ENCODE measurements at places on chromosomes 5 and 9. TPM values are rescaled to one million over a fixed set of nuclear protein-coding genes. Genes with fewer than 3 reads are reported as not detected.

FBP1 gene
- 3.3 TPM for total RNA-seq

TNIP1 gene
- total RNA-seq, result 358 TPM

DEPDC1B gene
- 34.5 TPM for total RNA-seq

GRXCR2 gene
- total RNA-seq, result not detected

SPACA9 gene
- 5.2 TPM for total RNA-seq

GRK6 gene
- total RNA-seq, result 133 TPM

MED10 gene
- total RNA-seq, result 82.6 TPM

HSPB3 gene
- not detected for total RNA-seq

AK8 gene
- 0.63 TPM for total RNA-seq

ARHGEF39 gene
- 12.0 TPM for total RNA-seq

EGR1 gene
- total RNA-seq, result 105 TPM

SPATA31D4 gene
- total RNA-seq, result not detected

NRG2 gene
- 0.07 TPM for total RNA-seq

SCAI gene
- 14.5 TPM for total RNA-seq

PCDHA1 gene
- total RNA-seq, result not detected

CRB2 gene
- total RNA-seq, result not detected

LURAP1L gene
- total RNA-seq, result not detected

BTNL8 gene
- total RNA-seq, result 1.2 TPM

EFNA5 gene
- total RNA-seq, result not detected

TPPP gene
- total RNA-seq, result 0.32 TPM
